ENCODE measurements at places on chromosomes 2 and 18.
A peak's percentile ranks its signal among the peaks of the same experiment; 100 is the strongest.

- DNase-seq: no peak
Measured at GRCh38 chr2:142472382-142472781, 341.6 kb upstream of the LRP1B start.

GRCh38 chr2:198440833-198441232 is 636.4 kb downstream of the PLCL1 start:
- no peak for DNase-seq

- DNase-seq: peak; percentile 8
Measured at GRCh38 chr2:2464643-2465042, 133.6 kb upstream of the MYT1L start.

- DNase-seq: no peak
Measured at GRCh38 chr18:58495207-58495606, 133.7 kb downstream of the ALPK2 start.

DNA sequence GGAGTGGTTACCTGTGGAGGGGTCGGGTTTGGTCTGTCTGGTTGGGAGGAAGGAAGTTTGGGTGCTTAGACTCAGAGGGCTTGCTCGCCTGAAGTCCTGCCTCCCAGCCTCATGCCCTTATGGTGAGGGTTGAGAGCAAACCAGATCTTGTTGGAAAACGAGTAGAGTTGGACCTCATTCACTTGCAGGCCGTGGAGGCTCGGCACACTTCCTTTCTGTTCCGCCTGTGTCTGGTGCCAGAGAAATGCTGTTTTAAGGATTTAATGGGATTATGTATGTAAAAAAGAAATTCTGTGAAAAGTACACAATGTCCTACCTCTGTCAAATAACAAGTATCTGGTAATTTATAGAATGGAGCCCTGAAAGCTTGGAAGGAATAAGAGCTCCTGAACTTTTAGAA is 29.6 kb downstream of the GATA6 start:
- no peak for DNase-seq

- DNase-seq: no peak
Measured at GRCh38 chr2:239751679-239752355, 273.3 kb downstream of the NDUFA10 start.

- DNase-seq: no peak
Measured at GRCh38 chr18:56407646-56408180, 230.7 kb downstream of the TXNL1 start.
